ENCODE measurements at places on chromosomes 16 and 17.
A peak's percentile ranks its signal among the peaks of the same experiment; 100 is the strongest.

DNA sequence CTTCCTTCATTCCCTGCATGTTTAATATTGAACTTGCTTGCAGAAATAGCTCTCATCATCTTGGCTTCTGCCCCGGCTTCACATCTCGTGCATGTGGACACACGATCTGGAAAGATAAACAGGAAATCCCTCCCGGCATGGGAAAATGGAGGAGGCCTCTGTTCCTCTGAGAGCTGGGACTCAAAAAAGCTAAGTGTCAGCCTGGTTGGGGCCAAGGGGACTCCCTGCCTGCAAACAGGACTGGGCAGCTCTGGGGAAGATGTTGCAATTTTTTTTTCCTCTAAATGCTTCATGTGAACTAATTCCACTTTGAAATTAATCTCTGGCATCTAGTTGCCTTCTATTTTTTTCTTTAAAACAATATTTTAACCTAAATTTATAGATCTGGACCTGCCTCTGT, 24.8 kb downstream of the ITPRIPL2 start:
- no peak for DNase-seq

DNA sequence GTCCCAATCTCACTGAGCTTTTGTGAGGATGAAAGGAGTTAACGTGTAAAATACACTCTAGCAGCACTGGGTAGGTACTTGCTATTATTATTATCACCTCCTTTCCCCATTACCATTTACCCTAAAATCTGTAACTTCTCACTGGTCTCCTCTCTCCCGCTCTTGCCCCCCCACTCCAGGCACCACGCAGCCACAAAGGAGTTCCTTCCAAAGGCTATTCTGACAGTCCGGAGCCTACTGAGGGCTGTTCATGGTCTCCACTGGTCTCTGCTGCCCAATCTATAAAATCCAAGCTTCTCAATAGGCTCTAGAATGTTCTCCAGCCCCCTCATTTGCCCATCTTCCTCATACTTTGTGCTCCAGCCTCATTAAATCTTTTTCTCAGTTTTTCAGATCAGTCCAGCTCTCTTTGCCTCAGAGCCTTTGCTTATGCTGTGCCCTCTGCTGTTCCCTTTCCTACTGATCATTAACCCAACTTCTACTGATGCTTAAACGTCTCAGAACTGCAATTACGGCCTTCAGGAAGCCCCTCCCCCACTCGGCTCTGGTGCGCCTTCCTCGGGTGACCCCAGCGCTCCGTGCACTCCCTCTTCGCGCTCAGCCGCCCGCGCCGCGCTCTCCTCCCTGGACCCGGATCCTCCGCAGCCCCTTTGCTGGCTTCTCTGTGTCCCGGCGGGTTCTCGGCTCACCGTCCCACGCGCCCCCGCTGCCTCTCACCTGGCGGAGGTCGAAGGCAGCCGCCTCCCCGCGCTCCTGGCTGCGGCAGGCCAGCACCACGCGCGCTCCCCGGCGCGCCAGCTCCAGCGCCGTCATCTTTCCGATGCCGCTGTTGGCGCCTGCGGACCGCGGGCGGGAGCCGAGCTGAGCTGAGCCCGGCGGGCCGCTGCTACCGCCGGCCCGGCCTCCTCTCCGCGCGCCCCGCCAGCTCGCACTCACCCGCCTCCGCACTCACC, 737 bp downstream of the DHRS13 start:
- peak; percentile 49 for DNase-seq

- peak; percentile 85 for DNase-seq
Observed at GRCh38 chr17:42183741-42184711, 1.2 kb downstream of the HCRT start.

- DNase-seq, result no peak
Observed at GRCh38 chr16:89815639-89816348, 653 bp downstream of the FANCA start.

DNA sequence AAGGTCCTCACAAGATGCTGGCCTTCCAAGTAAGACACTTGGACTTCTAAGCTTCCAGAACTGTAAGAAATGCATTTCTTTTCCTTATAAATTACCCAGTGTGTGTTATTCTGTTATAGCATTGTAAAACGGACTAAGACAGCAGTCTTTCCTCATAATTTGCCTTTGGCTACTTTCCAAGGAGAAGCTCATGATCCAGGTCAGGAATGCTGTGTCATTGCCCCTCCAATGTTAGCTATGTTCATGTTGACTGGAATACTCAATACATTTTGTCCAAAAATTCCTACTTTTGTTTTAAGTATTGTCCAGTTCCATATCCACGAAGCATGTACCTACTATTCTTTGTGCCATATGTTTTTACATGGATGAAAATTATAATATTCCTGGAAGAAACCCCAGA, 234.6 kb downstream of the HS3ST3A1 start:
- DNase-seq, result no peak

DNA sequence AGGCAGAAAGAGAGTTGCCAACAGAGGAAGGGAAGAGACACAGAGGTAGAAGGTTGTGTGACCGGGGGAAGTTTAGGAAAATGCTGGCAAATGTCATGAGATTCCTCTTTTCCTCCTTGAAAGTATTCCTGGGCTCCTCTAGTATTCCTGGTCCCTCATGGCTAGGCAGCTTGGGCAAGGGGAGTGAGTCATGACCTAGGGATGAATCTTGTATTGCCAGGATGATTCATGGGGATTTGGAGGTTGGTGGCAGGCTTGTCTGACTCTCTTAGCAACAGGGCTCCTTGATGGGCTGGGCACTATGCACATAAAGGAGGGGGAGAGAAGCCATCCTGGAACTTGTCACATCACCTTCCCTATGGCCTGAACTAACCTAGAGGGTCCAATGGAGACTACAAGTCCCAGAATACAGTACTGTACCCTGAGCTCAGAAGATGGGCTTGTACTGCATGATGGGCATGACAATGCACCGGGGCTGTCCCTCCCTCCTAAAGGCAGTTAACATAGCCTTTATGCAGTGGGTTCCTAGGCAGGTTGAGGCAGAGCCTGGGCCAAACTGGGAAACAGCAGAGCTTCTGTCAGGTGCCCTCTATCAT, 2.1 kb upstream of the SEZ6 start:
- DNase-seq, result no peak

DNA sequence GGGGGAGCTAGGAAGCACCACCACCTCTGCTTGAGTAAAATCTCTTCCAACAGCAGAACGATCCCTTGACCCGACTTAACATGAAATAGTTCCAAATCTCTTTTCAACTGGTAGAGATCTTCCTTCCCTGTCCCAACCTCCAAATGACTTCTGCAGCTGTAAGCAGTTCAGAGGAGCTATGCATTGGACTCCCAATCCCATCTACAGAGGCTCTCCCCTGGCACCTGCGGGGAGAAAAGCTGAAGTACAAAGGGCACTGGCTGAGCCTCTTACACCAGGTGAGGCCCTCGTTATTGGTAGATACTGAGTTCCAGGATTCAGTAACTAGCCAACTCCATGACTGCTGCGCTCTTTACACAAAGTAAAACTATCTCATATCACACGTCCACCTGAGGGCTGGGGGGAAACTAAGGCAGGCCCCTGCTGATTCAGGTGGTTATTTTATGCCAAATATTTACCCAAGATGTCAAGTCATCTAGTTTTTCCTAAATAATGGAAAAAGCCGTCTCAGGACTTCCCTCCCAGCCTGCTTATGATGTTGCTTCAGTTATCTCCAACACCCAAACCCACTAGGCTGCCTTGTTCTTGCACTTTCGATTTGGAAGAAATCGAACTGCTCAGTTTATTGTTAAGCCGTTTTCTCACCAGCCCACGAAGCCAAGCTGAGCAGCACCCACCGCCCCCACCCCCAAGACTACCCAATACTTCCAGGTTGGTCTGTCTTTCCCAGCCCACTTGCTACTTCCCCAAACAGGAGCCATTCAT, 3.2 kb downstream of the ACTG1 start:
- no peak for DNase-seq

- DNase-seq, result no peak
Observed at GRCh38 chr17:82570277-82570676, 50.7 kb downstream of the FOXK2 start.

DNA sequence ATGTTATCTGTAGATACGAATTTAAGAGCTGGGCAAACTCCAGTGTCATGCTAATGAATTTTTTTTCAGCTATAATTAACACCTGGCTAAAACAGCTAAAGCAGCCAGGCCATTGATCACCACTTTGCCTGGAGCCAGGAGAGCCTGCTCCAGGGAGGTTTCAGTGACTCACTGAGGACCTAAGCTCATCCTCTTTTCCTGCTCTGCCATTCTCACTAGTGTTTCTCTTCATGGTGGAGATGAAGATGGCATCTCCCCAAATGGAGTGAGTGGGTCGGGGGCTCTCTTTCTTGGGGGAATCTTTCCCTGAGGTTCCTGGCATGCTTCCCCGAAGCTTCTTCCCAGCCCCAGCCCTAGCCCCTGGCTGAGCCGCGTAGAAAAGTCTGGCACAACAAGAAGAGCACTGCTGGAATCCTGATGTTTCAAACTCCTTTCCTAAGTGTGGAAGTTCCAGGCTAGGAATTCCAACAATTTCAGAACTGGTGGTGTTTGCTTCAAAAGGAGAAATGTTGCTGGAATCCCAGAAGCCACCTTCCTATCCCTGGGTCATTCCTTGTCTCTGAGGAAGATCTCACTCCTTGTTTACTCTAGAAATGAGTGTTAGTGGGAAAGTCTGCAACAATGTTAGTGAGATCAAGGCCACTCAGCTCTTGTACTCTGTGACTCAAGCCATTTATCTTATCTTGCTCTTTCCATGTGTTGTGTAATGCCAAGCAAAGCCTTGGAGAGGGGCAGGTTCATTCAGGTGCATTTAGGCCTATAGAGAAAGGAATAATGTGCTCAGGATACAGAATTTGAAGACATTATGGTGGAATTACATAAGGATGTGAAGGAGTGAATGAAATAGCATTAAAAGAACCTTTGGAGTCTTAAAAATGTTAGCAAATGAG, 26.0 kb upstream of the B4GALNT2 start:
- no peak for DNase-seq

- no peak for DNase-seq
Observed at GRCh38 chr17:9291912-9292560, 270.7 kb downstream of the NTN1 start.

- DNase-seq, result no peak
Observed at GRCh38 chr17:1497831-1498230, 5.3 kb upstream of the MYO1C start.

GRCh38 chr16:19697756-19698318, 20.2 kb downstream of the KNOP1 start:
- DNase-seq, result no peak

GRCh38 chr17:39607057-39607850, 466 bp downstream of the NEUROD2 start:
- DNase-seq, result no peak

DNA sequence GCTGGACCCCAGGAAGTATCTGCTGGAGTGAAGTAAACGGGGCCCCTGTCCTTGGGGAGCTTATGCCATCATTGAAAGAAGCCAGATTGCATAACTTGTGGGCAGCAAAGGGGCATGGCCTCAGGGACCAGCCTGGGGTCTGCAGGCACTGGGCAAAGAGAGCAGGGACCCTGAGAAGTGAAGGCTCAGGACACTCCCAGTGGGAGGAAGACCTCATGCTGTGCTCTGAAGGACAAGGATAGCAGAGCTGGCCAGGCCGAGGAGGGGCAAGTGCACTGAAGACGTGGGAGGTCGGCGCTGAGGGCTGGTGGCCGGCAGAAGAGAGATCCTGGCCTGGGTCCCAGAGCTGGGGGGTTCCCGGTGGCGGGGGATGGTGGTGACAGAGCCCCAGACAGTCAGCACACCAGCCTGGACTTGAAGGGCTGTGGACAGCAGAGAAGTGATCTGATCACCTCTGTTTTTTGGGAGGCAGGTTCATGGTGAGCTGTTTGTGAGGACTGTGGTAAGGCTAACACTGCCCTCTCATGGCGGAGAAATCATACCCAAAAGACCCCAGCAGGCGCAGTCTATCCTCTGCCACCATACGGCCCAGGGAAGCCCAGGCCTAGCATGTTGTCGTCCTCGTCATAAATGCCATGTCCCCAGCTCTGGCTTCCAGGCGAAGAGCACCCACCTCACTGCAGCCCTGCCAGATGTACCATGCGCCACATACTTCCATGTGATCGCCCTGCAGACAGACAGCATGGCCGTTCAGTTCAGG, 7.1 kb upstream of the CNP start:
- DNase-seq, result peak; percentile 18

- peak; percentile 80 for DNase-seq
Observed at GRCh38 chr16:68704232-68704867, 32.7 kb upstream of the CDH1 start.

DNA sequence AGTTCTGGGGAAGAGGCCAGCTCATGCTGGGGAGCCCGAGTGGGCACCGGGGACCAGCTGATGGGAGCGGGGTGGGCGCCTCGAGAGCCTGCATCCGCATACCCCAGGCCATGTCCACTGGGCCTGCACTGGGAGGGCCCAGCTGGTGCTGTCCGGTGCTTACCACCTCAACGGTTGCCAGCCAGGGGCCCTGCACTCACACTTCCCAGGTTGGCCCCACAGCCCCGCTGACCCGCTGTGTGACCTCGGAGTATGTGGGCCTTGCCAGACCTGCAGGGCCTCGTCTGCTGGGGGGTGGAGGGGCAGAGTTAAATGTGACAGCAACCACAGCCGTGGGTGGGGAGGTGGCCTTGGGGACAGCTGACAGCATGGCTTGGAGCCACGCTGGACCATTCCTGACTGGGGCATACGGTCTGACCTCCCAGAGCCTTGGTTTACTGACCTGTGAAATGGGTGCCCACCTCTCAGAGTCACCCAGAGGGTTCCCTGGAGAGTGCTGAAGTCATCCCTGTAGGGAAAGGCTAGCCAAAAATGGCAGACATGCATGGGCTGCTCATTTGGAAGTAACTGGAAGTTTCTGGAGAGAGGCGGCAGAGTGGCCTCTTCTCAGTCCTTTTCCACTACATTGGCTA, 5.4 kb upstream of the GAA start:
- no peak for DNase-seq

- DNase-seq, result no peak
Observed at GRCh38 chr17:77478899-77479298, 338.1 kb downstream of the SEC14L1 start.

DNA sequence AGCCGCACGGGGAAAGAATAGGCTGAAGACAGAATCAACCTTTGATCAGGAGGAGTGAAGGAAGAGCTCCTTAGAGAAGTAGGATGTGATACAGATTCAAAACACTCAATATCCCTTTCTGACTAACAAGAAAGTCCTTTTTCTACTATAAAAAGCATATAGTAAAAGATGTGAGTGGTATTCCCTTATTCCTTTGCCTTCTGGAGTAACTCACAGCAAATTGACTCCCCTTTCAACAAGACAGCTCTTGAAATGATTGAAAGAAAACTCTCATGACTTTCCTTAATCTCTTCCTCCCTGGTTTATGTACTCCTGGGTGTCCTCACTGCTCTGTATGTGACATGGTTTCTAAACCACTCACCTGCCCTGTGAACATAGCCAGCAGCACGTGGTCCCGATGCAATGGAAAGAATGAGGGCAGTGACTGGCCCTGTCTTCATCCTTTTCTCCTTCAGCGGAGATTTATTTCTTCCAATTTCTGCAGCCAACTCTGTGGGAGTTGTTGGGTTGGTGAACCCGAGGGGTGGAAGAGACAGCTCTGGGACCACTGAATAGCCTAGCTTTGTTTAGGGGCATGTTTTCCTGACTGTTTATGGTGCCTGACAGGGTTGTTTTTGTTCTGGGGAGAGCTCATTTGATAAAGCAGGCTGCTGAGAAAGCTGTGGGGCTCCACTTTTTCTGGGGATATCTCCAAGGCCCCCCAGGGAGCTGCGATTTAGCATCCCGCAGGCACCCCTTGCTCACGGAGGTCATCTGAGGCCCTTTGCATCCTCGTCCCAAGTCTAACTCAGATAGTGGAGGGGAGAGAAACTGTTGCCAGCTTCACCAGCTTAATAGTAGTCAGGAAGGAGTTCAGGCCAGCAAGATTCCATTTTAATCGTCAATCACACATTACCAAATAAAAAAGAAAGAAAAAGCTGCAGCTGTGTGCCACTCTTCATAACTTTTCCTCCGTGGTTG, 46.7 kb downstream of the MAP2K6 start:
- DNase-seq, result peak; percentile 26

Data from midbrain (tissue), 1 donor.